ENCODE measurements at places on chromosomes 12 and 14. TPM values are rescaled to one million over a fixed set of nuclear protein-coding genes. Genes with fewer than 3 reads are reported as not detected.

OAS1 gene
- 15.8 TPM for total RNA-seq

CMA1 gene
- not detected for total RNA-seq

SLC25A21 gene
- total RNA-seq: 2.6 TPM

DNA sequence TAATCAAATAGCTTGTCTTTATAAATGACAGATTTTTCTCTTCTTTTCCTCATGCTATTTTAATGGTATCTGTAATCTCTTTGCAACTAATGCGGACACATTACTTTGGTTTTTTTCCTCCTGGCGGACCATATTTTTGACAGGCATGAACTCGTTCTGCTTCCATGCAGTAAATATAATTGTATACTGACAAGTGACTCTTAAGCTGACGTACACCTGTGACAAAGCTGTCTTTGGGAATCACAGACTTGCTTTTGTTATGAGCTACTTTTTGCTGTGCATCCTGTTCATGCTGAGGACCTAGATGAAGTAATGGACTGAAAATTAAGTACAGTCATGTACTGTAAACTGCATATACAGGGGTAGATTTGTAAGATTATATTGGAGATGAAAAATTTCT, 434.3 kb upstream of the TMTC1 start:
- H3K36me3 ChIP-seq: no peaks in the 10 kb centered on the region
- H3K4me3 ChIP-seq: no peak overlapping the region
- no peak overlapping the region for H3K27ac ChIP-seq
- DNase-seq: no peak
- H3K27me3 ChIP-seq: no peaks in the 10 kb centered on the region

PIK3C2G gene
- total RNA-seq: 0.74 TPM

Data from lung (tissue), 17 donors.